ENCODE measurements at places on chromosomes 7 and 10. TPM values are rescaled to one million over a fixed set of nuclear protein-coding genes. Genes with fewer than 3 reads are reported as not detected.

Gene SPRN
- not detected for total RNA-seq

Gene RSPH10B
- total RNA-seq: not detected

Gene AKR1C8
- total RNA-seq: 3.6 TPM

Gene PRPS1L1
- total RNA-seq: not detected

Gene PSD
- total RNA-seq: 0.33 TPM

Gene LRRD1
- 0.44 TPM for total RNA-seq

Gene HKDC1
- total RNA-seq: not detected
